ENCODE measurements at places on chromosomes 1 and 21.

GRCh38 chr21:25676451-25676850, 37.4 kb downstream of the JAM2 start:
- no peak for DNase-seq

DNA sequence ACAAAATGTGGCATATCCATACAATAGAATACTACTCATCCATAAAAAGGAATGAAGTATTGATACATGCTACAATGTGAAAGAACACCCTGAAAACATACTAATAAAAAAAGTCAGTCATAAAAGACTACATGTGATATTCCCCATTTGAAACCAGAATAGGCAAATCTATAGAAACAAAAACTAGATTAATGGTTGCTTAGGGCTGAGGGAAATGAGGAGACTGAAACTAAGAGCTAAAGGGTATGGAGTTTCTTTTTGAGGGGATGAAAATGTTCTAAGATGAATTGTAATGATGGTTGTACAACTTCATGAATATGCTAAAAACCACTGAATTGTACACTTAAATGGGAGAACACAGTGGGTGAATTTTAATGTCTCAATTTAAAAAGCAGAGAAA, 50.9 kb downstream of the ACBD6 start:
- DNase-seq: no peak

DNA sequence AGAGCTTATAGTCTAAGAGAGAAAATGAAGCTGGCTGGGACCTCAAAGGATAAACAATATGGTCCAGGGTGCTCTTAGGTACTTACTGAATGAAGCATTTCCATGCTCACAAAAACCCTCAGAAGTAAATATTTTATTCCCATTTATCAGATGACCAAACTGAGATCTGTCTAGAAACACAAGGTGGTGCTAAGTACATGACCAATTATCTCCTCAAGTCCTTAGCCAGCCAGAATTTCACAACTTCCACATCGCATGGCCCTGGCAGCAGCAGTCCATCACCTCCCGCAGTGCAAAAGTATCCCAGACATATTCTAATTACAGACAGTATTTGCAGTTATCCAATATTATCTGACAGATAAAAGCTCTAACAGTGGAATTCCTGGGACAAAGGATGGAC, 321.7 kb upstream of the PROX1 start:
- no peak for DNase-seq

GRCh38 chr1:99370476-99370875, 106.2 kb downstream of the PLPPR4 start:
- DNase-seq: no peak

DNA sequence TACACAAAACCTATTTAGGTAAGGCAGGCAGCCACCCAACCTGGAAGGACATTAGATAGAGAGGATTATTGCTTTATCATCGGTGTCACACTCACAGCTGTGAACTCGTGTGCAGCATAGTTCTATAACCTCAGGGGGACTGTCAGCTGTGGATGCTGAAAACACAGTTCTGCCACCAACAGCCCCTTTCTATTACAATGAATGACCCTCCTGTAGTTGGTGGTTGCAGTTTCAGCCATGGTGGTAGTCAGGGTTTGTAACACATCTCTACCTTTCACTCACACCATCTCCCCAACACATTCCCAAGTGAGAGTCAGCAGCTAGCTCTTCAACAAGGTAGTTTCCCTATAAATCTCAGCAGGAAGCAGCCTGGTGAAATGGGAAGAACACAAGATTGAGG, 136.8 kb downstream of the ZC3H11B start:
- DNase-seq: no peak

- DNase-seq: no peak
Measured at GRCh38 chr1:3003039-3003940, 18.0 kb upstream of the ACTRT2 start.

- no peak for DNase-seq
Measured at GRCh38 chr1:43743206-43743605, 35.9 kb downstream of the ST3GAL3 start.

GRCh38 chr21:14116080-14116481, 94.7 kb downstream of the LIPI start:
- no peak for DNase-seq

DNA sequence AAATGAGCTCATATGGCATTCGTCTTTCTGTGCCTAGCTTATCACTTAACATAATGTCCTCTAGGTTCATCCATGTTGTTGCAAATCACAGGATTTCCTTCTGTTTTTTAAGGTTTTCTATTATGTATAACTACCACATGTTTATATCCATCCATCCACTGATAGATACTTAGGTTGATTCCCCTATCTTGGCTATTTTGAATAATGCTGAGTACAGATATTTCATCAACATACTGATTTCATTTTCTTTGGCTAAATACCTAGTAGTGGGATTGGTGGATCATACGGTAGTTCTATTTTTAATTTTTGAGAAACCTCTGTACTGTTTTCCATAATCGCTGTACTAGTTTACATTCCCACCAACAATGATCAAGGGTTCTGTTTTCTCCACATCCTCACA, 45.0 kb downstream of the GORAB start:
- DNase-seq: no peak

- no peak for DNase-seq
Measured at GRCh38 chr1:1356796-1357401, 1.5 kb downstream of the MXRA8 start.

DNA sequence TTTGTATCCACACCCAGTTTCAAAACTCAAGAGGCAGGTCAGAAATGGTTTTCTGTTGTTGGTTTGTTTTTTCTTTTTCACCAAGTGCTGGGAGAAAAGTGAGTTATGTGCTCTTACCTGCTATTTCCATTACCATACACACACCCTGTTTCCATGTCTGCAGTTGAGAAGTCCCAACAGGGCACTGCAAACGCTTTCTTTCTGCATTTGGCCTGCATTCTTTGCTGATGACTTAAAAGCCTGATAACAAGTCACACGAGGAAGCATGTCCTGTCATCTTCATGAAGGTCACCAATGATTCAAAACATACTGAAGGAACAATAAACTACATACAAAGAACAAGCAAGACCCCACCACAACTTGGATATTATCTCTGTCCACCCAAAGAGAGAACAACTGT, 24.8 kb upstream of the KCNE1 start:
- DNase-seq: no peak

- no peak for DNase-seq
Measured at GRCh38 chr1:62437273-62437940, 558 bp downstream of the USP1 start.

DNA sequence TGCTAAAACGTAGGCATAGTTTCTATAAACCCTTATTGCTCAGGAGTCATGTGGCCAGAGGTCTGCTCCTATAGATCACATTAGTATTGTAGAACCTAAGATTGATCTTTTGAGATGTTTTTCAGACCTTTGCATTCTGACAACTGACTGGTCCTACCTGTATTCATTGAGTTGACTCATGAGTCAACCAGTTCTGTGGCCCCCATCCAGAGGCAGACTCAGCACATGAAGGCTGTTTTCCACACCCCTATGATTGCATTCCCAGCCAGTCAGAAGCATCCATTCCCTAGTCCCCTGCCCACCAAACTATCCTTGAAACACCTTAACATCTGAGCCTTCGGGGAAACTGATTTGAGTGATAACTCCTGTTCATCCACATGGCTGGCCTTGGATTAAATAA, 451.7 kb downstream of the SIPA1L2 start:
- no peak for DNase-seq

- DNase-seq: no peak
Measured at GRCh38 chr1:162930976-162931560, 70.1 kb upstream of the CCDC190 start.

- DNase-seq: no peak
Measured at GRCh38 chr1:23558140-23558871, 995 bp downstream of the ID3 start.

DNA sequence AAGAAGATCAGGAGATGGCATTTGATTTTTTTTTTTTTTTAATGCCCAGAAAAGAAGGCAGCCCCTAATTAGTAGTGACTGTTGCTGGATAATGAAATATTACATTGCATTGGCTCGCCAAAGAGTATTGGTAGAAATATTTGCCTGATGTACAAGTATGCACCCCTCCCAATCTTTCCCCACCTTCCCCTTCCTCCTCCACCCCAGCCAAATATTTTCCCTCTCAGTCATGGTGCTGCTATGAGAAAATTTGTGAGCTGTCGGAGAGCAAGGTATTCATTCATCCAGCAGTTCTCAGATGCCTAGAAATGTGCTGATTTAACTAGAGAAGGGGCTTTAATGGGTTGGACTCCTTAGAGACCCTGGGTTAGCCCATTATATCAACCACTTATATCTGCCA, 50.5 kb upstream of the IKBKE start:
- no peak for DNase-seq

GRCh38 chr1:4033713-4034112, 133.6 kb upstream of the C1orf174 start:
- no peak for DNase-seq

DNA sequence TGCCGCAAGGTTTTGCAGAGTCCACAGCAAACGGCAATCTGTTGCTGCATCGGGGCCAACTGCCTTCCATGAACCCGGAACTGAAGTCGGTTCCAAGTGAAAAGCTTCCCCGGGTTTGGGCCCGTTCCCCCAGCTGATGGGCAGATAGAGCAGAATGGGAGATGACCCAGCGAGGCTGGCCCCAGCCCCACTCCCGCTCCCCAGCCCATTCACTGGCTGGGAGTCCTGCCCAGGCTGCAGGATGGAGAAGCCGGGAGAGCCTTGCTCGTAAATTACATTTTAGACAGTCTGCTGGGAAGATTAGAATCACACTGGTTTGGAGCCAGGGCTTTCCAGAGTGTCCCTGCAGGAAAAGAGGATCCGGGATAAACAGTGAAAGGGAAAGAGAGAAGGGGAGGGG, 31.6 kb upstream of the PAX7 start:
- no peak for DNase-seq

GRCh38 chr1:245043611-245043940, 111.2 kb upstream of the KIF26B start:
- no peak for DNase-seq

- no peak for DNase-seq
Measured at GRCh38 chr1:152448095-152448494, 34.0 kb upstream of the CRNN start.

DNA sequence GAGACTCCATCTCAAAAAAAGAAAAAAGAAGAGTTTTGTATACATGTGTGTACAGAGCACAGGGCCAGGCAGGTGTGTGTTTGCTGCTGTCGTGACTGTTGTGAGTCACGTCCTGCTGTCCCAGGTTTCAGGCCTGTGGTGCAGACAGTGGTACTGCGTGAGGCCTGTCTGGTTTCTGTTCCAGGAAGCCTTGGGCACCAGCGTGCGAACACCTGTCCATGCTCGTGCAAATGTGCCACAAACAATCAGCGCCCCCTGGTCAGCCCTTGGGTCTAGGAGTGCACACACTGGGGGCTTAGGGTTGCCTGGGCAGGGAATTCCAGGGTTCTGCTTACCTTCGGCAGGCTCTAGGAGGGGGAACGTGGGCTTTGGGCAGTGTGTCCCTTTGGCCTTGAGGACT, 16.9 kb downstream of the GPR157 start:
- DNase-seq: no peak

GRCh38 chr1:220787069-220787619, 431 bp downstream of the MTARC1 start:
- no peak for DNase-seq

DNA sequence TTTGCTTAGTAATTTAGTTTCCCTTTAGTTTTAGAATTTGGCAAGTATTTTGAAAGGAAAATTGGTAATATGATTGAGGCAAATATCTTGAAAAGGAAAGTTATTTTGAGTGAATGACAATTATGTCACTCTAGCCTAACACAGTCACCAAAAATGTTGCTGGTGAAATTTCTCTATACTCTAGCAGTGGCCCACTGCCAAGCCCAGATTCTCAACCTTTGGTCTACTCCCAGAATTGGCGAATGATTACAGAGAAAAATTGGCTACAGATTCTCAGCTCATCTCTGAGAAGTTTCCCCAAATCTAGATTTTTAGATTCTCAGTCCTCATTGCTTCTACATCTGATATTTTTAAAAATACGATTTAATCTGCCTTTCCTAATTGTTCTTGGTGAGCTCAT, 84.9 kb downstream of the PIGK start:
- peak; percentile 31 for DNase-seq

- no peak for DNase-seq
Measured at GRCh38 chr1:201110616-201111015, 1.6 kb downstream of the CACNA1S start.

GRCh38 chr1:60835649-60836048, 246.7 kb upstream of the NFIA start:
- no peak for DNase-seq

DNA sequence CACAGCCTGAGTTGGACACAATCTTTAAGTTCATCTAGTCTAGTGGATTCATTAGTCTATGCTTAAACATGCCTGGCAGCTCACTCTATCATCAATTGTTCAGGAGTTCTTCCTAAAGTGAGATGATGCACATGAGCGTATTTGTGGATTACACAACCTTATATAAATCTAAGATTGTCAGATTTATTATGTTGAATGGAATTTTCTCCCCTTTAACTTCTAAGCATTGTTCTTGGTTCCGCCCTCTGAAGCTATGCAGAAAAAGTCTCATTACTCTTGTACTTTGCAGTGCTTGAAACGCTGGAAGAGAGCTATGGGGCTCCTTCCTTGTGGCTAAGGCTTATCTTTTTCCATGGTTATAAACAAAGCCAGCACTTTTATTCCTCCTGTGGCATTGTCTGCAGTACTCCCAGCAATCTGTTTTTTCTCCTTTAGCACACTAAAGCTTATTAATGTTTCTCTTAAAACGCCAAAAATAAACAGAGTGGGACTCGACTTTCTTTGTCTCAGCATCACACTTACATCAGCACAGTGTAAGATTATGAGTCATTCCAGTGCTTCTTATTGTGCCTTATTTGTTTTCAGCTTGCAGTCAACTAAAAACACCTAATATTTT, 316.8 kb upstream of the CAMK1G start:
- DNase-seq: peak; percentile 29

DNA sequence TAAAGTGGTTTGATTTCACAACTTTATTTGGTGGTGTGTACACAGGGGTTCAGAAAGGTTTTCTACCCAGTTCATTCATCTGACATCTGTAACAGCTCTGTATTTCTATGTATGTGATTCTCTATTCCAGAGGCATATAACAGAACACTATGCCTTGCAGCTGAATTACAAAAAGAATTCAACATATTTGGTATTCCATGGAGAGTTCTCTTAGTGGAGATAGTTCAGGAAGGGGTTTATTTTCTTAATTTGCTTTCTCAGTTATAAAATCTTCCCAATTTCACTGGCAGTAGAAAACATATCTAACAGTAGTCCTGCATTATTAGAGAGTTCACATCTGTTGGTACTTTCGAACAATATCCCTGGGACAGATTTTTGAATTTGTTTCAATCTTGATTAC, 207.9 kb upstream of the LYPLAL1 start:
- no peak for DNase-seq

- peak; percentile 72 for DNase-seq
Measured at GRCh38 chr1:168608796-168609715, 32.7 kb downstream of the XCL1 start.

DNA sequence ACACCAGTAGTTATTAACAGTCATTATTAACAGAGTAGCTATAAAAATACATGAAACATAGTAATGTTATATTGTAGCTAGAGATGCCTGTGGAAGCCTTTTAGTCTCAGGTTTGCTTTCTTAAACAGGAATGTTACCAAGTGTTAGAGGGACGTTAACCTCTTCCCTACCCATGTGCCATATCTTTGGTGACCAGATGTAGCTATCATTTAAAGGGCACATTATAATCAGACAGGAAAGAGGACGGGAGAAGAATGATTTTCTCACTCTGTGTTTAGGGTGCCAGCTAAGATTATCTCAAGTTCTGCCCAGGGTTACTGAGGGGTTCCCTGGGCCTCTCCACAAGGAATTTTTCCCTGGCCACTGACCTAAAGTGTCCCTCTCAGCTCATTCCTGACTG, 20.9 kb upstream of the UBL4B start:
- no peak for DNase-seq

GRCh38 chr1:175552306-175552705, 191.1 kb downstream of the TNR start:
- DNase-seq: no peak
